ENCODE measurements at places on chromosomes 6 and 20.
A peak's percentile ranks its signal among the peaks of the same experiment; 100 is the strongest.

DNA sequence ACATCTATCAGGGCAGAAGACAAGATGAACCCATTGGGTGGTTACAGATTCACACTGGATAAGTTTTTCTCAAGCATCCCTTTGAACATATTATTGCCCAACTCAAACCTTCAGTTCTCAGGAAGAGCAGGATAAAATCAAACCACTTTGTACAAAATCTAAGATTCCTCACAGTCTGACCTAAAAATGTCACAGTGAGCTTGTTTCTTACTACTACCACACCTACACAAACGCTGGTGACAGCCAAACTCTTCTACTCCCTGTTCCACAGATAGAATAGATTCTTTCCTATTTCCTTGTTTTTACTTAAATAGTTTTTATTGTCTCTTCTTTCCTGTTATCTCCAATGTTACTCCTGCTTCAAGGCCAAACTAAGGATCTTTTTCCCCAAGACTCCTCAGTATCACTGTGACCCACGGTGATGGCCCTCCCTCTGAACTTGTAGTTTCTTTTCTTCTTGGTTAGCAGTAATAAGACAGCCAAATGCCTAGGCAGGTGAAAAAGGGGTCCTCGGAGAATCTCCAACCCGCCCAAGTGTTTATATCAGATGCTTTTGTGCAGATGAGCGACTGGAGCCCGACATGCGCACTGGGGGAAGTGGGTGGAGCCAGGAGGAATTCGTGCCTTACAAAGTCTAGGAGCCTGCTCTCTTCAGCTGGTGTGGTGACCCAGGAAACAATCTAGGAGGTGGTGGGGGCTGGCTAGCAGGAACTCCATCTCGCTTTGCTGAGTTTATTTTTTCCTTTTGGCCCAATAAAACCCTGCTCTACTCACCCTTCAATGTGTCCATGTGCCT, 53.4 kb downstream of the SEL1L2 start:
- no peak for DNase-seq

DNA sequence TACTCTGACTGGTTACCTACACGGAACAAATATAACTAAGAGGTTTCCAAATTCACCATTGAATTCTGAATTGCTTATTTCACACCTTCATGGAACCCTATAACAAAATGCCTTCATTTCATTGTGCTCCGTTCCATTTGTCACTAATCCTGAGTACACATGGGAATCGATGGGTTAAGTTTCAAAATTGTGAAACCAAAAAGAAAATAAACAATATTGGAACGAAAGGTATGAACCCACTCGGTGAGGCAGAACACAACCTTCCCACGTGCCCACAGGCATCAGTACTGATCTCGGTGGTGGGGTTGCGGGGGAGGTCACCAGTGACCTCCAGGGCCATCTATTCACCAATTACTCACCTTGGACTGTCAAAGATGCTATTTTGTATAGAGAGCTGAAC, 34.0 kb downstream of the PLAGL1 start:
- DNase-seq = no peak

- no peak for DNase-seq
Observed at GRCh38 chr6:163182696-163183095, 231.8 kb upstream of the QKI start.

- no peak for DNase-seq
Observed at GRCh38 chr6:157438611-157439111, 57.7 kb downstream of the ZDHHC14 start.

DNA sequence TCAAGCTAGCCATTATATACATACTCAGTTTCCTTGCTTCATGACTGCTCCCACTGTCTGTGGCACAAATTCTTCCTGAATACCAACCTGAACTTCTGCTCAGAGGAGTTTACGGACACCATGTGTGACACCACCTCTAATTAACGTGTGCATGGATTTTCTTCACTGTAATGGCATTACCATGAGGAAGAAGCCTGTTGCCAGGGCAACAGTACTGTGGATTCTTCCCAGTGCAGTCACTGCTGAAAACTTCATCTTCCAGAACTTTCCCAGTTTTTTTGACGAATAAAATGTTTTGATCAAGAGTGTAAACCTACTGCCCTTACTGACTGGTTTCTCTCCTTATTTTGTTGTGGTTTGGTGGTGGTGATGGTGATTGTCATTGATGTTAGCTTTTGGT, 444.3 kb upstream of the NRSN1 start:
- no peak for DNase-seq

DNA sequence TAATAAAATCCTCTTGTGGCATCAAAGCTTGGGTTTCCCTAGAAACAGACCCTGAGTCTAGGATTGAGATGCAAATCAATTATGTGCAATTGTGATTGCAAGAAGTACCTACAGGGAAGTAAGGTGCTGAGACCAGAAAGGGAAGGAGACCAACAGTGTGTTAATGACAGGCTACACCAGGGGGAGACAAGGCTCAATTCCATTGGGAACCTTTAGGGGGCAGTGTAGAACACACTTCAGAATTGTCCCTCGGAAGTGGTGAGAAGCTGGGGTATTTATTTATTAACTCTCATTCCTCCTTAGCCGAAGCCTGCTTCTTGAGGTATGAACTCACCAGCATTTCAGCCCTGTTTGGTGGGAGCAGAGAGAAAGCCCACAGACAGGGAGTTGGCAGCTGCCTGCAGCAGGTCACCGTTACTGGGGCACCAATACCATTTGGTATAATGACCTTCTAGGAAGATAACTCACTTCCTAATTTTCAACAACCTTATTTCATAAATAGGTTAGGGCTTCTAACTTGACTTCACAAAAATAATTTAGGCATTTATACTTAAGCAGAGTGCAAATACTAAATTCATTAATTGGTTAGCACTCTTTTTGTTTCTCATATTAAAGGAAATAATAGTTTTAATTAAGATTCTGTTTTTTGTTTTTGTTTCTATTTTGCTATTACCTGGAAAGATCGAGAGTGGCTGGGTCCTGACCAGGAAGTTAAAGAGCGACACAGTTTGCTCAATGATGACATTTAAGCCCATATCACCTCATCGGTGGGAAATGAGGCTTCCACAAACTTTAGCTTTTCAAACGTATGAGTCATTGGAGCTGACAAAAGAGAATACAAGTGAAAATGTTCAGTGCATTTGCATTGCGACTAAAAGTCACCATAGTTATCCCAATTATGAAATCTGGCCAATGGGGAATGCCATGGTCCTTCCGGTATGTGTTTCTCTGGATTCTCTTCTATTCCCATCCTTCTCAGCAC, 94.8 kb downstream of the BTBD3 start:
- no peak for DNase-seq

GRCh38 chr20:44733341-44734069, 12.2 kb upstream of the KCNK15 start:
- peak; percentile 64 for DNase-seq

DNA sequence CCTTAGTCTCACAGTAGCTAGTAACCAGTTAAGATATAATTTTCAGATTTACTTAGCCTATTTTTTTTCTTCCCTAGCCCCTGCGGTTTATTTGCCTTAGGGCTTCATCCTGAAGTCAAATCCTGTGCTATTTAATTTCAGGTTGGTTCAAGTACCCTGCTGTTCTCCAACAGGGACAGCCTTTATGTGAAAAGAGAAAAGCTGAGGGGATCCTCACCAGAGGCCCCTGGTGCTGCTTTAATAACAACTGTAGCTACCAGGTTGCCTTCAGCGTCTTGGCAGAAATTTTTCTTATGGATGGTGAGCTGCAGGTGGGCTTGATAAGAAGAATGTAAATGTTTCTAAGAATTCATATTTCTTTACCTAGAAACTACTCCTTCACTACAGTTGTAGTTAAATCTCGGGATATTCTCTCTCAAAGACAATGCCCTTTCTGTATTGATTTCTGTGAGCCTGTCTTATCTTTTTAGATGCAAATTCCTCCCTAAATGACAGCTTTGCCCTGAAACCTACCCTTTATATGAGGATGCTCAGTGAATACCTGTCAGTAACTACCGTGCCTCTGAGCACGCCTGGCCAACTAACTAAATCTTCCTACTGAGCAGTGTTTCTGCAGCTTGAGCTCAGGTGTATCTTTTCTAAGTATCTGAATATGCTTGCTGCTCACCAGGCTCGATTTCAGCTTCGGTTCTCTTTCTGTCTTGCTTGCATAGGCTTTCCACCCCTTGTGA, 320.5 kb downstream of the MMUT start:
- no peak for DNase-seq

DNA sequence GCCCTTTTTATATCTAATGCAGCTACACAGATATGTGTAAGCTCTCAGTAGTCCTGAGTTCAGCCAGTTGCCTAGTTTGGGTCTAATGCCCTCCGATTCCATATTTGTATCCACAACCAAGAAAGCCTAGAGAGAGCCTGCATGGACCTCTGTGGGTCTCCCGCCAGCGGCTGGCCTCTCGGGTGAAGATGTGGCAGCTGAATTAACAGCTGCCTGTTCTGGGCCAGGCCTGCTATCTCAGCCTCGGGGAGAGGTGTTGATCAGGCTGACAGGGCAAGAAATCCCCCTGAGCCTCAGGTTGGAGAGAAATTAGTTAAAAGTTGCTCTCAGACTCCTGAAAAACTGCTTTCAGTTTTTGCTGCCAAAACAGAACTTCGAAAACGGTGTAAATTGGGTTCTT, 19.8 kb downstream of the PTK7 start:
- no peak for DNase-seq

DNA sequence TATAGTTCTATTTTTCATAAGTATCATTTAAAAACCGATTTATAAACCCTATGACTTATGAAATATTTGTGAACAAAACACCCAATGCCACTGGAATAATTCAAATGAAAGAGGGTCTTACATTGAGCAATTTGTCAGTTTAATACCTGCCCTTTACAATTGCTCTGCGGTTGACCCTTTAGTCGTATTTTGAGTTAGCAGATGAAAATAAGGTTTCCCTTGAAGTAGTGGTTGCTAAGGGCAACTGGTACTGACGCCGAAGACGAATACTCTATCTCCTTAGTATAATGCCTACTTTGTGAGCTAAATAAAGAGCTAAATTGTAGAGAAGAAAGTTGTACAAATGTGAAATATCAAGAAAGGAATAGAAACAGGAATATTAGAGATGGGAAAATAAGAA, 69.4 kb downstream of the KCNQ5 start:
- DNase-seq = no peak

- no peak for DNase-seq
Observed at GRCh38 chr6:107699254-107699653, 124.9 kb downstream of the SCML4 start.

DNA sequence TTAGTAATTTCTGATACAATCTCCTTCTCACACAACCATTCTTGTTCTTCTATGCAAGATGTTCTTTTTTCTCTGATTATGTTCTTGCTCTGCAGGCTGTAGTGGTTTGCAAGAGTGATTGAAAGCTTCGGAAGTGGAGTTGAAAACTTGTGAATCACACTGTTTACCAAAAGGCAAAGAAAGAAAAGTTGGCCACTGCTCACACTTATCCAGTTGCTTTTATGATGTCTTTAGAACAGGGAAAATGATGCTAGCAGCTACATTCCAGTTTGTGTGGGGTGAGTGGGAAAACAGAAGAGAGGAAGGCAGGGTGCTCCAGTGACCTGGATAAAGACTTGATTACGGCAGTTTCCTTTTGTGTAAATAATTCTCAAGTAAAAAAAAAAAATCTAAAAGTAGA, 583.3 kb downstream of the TENT5A start:
- no peak for DNase-seq

- DNase-seq = no peak
Observed at GRCh38 chr6:8844968-8845367, 409.6 kb upstream of the SLC35B3 start.

DNA sequence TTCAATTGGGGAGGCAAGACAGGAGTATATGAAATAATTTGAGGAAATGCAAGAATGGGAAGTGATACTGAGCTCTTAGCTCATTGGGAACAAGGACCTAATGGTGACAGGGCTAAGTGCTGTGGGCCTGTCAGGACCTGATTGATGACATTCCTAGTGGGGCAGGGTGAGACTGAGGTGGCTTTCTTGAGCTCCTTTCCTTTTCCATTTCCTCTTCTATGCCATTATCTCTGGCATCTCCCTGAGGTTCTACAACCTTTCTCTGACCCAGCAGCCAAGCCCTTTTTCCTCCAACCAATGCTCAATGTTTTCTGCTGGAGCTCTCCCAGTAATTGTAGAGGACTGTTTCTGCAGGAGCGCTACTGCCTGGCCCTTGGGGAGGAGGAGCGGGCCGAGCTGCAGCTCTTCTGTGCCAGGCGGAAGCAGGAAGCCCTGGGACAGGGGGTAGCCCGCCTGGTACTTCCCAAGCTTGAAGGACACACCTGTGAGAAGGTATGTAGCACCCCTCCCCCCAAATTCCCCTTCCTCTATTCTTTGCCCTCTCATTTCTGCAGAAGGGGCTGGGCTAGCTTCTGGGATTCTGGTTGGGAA, 2.8 kb upstream of the TOMM6 start:
- DNase-seq = no peak

GRCh38 chr6:170080828-170081371, 210.0 kb downstream of the DLL1 start:
- DNase-seq = no peak

GRCh38 chr6:14231501-14232280, 114.1 kb downstream of the CD83 start:
- DNase-seq = no peak

GRCh38 chr20:49832632-49833327, 20.2 kb downstream of the SLC9A8 start:
- DNase-seq = no peak

DNA sequence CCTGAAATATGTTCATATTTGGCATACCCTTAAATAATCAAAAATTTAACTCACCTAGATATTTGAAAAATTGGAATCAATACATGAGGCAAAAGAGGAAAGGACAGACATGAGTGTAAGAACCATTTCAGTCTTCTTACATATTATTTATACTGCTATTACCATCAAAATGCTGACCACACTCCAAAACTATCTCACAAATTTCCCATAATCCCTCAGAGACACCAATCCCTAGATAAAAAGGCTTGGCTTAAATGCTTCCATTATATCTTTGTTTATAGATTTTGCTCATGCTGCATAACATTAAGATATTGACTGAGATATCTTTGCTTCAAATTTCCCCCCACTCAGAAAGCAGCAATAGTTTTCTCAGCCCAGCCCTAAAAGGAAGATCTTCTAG, 11.7 kb upstream of the NT5DC1 start:
- no peak for DNase-seq

DNA sequence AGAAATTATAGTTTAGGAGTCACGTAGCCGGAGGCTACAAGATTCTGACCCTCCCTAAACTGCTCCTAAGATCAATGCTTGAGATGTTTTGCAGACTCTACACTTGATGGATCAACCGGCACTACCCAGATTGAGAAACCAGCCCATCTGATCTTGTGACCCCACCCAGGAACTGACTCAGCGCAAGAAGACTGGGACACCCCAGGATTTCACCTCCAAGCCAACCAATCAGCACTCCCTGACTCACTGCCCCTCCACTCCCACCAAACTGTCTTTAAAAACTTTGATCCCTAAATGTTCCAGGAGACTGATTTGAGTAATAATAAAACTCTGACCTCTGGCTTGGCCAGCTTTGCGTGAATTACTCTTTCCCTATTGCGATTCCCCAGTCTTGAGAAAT, 99.8 kb downstream of the OPRM1 start:
- DNase-seq = no peak

GRCh38 chr6:116118608-116119007, 7.3 kb downstream of the COL10A1 start:
- no peak for DNase-seq
